ENCODE measurements at places on chromosomes 12 and 14.

DNA sequence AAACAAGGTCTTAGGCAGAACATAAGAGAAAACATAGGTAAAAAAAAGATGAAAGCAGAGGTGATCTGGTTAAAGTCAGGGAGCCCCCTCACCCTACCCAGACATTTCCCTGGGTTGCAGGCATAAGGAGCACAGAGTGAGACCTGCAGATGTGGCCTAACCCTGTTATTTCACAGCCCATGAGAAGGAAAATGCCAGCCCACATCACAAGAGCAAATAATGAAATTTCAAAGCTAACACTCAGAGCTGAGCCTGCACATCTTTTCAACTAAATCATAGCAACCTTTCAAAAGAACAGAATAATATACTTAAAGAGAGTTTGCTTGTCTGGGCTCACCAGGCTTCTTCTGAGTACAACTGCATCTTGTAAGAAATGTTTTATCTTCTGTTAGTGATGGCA, 295.4 kb downstream of the RPAP3 start:
- no peak for DNase-seq

DNA sequence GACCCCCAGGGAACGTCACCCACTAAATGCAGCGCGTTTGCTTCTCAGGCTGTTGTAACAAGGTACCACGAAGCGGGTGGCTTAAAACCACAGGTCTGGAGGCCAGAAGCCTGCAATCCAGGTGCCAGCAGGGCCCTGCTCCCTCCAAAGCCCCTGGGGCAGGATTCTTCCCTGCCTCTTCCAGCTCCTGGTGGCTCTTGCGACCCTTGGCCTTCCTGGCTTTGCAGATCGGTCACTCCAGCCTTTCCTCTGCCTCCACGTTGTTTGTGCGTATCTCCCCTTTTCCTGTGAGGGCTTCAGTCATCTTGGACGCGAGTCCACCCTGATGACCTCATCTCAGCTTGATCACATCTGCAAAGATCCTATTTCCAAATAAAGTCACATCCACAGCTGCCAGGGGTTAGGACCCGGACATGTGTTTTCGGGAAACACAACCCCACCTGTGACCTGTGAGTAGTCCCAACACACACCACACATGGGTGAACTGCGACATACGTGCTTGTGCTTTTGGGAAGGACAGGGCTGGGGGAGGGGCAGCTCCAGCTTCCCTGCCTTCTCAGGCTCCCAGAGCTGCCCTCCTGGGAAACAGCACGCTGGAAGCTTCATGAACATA, 114.5 kb upstream of the NCOR2 start:
- no peak for DNase-seq

GRCh38 chr12:69274861-69275260, 35.5 kb downstream of the CPSF6 start:
- no peak for DNase-seq

DNA sequence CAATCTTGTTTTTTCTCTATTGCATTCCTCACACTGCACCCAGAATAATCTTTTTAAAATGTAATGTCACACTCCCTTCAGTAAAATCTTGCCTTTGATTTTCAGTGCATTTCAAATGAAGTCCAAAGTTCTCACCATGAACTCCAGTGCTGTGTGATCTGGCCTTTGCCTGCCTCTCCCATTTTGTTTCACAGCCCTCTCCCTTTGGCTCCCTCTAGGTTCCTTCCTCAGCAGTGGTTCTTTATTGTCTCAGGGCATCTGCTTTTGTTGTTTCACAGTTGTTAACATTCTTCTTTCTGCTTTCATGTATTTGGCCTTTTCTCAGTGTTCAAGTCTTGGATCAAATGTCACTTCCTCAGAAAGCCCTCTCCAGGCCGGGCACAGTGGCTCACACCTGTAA, 84.5 kb upstream of the AMN1 start:
- DNase-seq = no peak

- DNase-seq = no peak
Measured at GRCh38 chr14:50928002-50928635, 16.2 kb downstream of the PYGL start.

DNA sequence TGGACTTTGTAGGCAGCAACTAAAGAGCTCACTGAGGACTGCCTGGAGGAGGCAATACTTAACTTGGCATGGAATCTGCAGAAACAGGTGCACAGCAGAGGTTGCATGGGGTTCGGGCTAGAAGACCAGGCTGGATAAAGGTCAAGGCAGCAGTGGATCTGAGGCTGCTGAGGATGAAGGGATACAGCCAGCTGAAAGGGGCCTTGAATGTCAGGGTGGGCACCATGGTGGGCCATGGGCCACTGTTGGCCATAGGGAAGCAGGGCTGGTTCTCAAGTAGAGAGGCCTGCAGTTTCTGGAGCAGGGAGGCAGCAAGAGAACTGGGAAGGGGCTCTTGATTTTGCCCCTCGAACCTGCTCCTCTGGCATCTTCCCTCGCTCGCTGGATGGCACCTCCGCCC, 55.5 kb downstream of the C14orf132 start:
- no peak for DNase-seq

- no peak for DNase-seq
Measured at GRCh38 chr14:103816991-103817390, 30.4 kb downstream of the PPP1R13B start.

DNA sequence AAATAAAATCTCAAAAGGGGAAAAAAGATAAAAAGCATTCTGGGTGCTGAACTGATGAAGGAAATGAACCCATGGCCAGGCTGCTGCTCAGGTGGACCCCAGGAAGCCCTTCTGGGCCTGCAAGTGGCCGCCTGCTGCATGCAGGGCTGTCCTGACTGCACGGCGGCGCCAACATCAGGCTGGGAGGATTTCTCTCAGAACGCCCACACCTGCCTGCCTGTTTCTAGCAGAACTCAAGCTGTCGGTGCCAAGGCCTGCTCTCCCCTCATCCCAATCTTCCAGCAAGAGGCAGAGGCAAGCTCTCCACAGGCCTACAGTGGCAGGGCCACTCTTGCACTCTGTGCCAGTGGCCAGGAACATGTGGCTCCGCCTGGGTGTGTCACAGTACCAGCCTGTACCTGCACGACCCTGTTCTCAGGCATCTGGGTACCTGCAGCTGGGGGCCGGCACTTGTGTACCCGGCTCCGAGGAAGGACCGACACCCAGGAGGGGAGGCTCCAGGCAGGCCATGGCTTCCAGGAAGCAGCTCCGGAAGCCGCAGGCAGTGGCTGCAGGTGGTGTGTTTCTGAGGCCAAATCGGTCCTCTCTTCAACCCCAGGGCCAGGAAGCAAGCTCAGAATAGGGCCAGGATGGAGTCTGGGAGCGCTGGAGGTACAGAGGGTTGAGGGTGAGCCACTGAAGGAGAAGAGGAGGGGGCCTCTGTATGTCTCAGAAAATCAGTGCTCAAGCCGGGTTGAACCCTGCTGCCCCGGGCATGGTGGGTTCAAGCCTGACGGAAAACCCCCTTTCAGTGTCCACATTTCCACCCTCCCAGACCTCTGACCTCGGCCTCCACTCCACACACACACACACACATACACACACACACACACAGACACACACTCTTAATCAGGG, 2.5 kb upstream of the INF2 start:
- no peak for DNase-seq

GRCh38 chr14:96938946-96939345, 141.8 kb downstream of the VRK1 start:
- no peak for DNase-seq

DNA sequence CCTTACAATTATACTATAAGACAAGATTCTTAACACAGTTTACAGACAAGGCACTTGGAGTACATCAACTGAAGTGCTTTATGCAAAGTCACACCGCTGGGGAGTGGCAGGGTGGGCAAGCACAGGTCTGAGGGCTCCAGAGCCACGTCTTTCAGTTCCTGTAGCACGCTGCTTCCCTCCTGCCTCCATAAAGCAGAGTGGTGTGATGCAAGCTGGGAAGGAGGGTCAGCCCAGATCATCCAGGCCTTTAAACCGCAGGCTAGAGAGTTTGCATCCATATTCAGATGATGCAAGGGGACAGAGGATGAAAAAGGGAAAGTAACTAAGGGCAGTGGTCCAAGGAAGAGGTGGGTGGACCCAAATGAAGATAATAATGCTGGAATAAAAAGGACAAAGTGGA, 132.6 kb downstream of the ITPR2 start:
- DNase-seq = no peak

GRCh38 chr12:110015132-110015531, 15.9 kb downstream of the ANKRD13A start:
- DNase-seq = no peak

- DNase-seq = no peak
Measured at GRCh38 chr12:119180380-119181040, 1.8 kb downstream of the HSPB8 start.

GRCh38 chr12:80321653-80322052, 122.4 kb upstream of the PTPRQ start:
- DNase-seq = no peak

DNA sequence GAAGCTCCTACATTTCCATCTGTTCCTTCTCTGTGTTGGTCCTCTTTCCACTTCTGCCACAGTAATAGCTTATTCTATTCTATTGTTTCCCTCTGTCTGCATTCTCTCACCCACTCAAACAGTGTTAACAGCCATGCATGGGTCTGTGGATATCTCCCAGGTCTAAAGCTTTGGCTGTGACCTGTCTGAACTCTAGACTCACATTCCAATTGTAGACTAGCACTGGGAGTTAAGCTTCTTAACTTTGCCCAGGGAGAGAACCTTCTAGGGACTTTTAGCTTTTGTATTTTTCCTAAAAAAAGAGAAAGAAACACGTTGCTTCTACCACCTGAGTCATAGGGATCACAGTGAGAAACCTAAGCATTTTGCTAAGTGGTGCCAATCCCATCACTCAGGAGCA, 36.7 kb downstream of the PTPRR start:
- DNase-seq = no peak

DNA sequence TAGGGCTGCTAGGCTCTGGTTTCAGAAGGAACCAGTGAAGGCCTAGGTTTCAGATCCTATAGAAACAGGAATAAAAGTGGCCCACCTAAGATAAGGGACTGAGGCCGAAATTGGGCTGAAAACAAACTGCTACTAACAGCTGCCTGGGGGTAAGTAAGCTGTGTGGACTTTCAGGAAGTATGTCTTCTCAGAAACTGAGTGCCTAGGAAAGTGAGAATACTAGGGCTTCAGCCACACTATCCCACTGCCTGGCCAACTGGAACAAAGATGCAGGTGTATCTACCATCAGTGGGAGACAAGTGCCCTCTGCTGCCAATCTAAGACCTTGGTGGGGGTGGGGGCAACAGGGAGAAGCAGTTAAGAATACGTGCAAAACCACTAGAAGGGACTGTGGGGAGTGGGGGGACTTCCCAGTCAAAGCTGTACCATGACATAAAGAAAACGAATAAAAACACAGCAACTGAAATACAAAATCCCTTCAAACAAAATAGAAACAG, 82.5 kb downstream of the MED13L start:
- no peak for DNase-seq

GRCh38 chr12:54975875-54976274, 8.7 kb downstream of the TESPA1 start:
- DNase-seq = no peak

DNA sequence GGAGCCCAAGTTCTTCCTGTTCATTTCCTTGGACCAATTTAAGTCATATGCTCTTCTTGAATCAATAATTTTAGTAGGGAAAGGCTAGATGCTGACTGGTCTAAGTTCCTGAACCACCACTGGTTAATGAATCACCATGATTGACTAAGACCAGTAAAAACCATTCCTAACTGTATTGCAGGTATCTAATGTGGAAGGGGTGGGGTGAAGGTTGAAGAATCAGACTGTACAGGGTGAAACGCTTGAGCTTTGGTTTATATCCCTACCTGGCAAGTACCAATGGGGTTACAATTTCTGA, 100.1 kb downstream of the DYRK2 start:
- no peak for DNase-seq

GRCh38 chr14:78986989-78987388, 816.8 kb downstream of the NRXN3 start:
- DNase-seq = no peak

GRCh38 chr12:59768031-59768430, 172.2 kb downstream of the SLC16A7 start:
- DNase-seq = no peak

- no peak for DNase-seq
Measured at GRCh38 chr14:91402348-91402747, 15.3 kb downstream of the CCDC88C start.

- no peak for DNase-seq
Measured at GRCh38 chr12:29816874-29817725, 33.4 kb upstream of the TMTC1 start.

DNA sequence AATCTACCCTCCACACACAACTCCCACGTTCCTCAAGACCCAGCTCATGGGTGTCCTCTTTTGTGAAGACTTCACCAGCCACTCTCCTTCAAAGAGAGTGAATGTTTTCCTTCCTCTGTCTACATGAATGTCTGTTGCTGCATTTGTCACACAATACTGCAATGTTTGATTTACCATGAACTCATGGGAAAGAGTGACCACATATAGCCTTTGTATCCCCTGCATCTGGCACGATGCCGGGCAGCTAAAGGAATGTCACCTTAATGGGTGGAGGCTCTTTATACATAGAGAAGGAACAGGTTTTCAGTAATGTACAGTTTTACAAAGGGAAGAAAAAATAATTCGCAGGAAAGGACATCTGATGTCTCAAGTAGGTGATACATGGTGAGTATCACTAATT, 12.1 kb upstream of the BCDIN3D start:
- DNase-seq = no peak

- DNase-seq = no peak
Measured at GRCh38 chr12:124370384-124370783, 75.5 kb downstream of the RFLNA start.

- DNase-seq = no peak
Measured at GRCh38 chr14:77219591-77219990, 38.0 kb downstream of the TMEM63C start.

- no peak for DNase-seq
Measured at GRCh38 chr12:13576935-13577500, 380.5 kb downstream of the EMP1 start.

- no peak for DNase-seq
Measured at GRCh38 chr14:66758031-66758613, 250.2 kb downstream of the GPHN start.

DNA sequence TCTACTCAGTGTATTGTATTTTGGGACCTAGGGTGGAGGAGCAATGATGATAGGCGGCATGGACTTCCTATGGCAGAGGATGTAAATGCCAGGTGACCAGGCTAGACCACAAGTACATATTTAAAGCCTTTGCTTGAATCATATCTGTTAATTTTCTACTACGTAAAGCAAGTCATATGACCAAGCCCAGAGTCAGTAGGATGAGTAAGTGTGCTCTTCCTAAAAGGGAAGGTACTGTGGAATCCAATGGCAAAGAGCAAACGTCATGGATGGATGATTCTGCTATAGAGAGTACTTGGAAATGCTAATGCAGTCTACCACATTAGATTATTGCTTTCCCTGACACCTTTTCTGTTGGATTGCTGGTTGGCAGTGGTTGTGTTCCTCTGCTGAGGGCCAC, 16.8 kb downstream of the GPATCH2L start:
- DNase-seq = peak; percentile 54

Data from RKO (cell line).